ENCODE measurements at places on chromosomes 2 and 18.

GRCh38 chr2:119678021-119678656 is 862 bp upstream of the TMEM177 start:
- DNase-seq, result no peak

- no peak for DNase-seq
Measured at GRCh38 chr2:177658309-177658708, 265.7 kb downstream of the AGPS start.

GRCh38 chr18:37225279-37225678 is 340.3 kb downstream of the CELF4 start:
- peak; percentile 21 for DNase-seq

- DNase-seq, result no peak
Measured at GRCh38 chr18:77103187-77103850, 29.3 kb downstream of the MBP start.

DNA sequence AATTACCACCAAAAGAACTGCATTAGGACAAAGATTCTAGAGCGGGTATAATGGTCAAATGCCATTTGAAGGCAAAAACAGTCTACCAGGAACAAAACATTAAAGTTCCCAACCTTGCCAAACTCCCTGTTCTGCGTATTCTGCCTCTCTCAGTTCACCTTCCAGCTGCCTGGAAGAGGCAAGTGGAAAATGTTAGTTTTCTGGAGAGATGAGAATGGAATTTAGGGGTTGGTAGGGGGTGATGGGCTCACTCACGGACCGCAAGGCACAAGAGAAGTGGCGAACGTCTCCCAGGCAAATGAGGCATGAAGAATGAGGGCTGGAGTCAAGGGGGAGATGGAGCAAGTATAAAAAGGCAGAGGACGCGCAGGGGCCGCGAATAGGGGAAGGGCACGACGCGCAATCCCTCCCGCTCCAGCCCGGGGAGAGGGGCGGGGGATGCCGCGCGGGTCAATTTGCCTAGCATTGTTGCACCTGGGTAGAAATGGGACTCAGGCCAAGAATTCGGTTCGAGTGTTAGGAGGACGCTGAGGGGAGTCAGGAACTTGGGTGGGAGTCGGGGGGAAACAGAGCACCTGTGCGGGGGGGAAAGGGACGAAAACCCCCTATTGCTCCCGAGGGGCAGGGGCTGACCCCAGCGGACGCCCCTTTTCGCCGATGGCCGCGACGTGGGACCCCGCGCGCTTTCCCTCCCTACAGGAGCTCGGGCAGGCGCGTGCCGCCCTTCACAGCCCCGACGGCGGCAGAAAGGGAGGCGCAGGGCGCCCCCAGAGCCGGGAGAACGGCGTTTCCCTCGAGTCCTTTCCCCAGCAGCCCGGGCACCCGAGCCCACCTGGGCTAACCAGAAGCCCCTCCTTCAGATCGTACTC is 573 bp downstream of the PAIP2B start:
- no peak for DNase-seq

DNA sequence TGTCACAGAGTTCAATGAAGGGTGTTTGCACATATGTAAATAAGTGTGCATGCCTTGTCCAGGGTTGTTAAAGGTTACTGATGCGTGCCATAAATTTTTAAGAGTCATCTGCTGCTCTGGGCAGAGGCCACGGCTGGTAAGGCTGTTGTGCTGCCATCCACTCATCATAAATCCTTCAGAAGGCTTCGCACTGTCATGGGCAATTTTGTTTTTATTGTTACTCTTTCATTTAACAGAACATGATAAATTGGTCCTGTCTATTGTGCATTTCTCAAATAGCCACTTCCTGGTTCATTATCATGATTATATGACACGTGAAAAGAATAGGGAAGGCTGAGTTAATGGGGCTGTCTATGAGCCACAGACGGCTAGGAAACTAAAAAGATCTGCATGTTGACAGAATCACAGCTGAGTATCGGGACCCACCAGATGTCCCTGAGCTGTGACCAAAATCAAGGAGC is 634.3 kb upstream of the SOX11 start:
- no peak for DNase-seq

- DNase-seq, result no peak
Measured at GRCh38 chr18:68861365-68861764, 63.5 kb downstream of the CCDC102B start.

DNA sequence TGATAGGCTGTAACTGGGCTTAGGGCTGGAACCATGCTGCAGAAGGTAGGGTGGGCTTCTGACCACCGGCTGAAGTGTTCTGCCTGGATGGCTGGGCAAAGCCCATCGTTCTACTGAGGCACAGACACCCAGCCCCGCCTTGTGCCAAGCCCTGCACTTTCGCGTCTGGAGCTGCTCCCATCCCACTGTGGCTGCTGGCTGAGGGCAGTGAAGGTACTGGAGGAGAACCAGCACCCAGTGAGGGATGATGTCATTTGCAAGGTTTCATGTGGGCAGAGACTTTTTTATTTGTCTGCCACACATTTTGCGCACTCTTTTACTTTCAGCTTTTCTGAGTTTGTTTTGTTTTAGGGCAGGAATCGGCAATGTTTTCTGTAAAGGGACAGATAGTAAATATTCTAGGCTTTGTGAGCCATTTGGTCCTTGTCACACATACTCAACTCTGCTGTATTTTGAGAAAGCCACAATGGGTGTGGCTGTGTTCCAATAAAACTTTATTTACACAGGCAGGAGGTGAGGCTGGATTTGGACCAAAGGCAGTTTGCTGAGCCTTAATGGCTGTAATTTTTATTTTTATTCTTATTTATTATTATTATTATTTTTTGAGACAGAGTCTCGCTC is 85.6 kb downstream of the ASB1 start:
- DNase-seq, result no peak

DNA sequence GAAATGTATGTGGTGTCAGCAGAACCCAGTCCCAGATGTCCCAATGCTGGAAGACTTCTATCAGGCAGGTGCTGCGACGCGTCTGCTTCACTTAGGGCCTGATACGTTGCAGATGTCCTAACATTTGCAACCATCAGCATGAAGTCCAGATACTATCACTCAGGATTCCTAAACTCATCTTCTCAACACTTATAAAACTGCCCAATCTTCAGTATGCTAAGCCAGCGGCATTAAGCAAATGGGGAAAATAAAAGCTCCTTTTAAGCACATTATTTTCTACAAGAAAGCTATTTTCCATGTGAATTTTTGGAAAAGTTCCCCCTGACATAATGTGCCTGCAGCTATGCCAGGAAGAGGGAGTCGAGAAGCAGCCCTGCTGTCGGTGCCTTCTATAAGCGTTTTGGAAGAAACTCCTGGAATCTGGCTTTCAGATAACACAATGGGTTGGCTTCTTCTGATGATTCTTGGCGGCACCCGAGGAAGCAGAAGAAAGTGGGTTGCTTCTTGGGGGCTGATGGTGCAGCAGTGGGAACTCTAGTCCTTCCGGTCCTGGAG is 60.7 kb upstream of the ITGA6 start:
- no peak for DNase-seq

DNA sequence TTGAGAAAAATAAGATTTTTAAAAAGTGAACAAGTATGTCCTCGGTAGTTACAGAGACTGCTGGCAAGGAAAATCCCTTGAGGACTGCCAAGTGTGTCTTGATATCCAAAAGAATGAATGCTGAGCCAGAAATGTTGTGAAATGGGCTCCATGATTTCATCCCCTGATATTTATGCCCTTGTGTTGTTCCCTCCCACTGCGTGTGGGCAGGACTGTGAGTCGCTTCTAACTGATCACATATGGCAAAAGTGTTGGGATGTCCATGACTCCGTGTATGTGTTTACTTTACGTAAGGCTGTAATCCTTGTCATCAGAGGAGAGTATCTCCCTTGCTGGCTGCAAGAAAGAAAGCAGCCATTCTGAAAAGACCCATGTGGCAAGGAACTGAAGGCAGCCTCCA is 285.1 kb downstream of the SS18 start:
- DNase-seq, result no peak

- DNase-seq, result peak; percentile 20
Measured at GRCh38 chr2:55779459-55780421, 86.1 kb upstream of the PNPT1 start.

Measured in Jurkat, Clone E6-1 (cell line).